Stimulated activated CD4-positive, alpha-beta T cell treated with anti-CD3 and anti-CD28 coated beads, Interleukin-15, amount 100 ng/mL, for 1 hour (primary cell): ENCODE measurements at places on chromosomes 1 and 21.

- DNase-seq: no peak
Observed at GRCh38 chr1:168414914-168415313, 128.9 kb downstream of the XCL2 start.

DNA sequence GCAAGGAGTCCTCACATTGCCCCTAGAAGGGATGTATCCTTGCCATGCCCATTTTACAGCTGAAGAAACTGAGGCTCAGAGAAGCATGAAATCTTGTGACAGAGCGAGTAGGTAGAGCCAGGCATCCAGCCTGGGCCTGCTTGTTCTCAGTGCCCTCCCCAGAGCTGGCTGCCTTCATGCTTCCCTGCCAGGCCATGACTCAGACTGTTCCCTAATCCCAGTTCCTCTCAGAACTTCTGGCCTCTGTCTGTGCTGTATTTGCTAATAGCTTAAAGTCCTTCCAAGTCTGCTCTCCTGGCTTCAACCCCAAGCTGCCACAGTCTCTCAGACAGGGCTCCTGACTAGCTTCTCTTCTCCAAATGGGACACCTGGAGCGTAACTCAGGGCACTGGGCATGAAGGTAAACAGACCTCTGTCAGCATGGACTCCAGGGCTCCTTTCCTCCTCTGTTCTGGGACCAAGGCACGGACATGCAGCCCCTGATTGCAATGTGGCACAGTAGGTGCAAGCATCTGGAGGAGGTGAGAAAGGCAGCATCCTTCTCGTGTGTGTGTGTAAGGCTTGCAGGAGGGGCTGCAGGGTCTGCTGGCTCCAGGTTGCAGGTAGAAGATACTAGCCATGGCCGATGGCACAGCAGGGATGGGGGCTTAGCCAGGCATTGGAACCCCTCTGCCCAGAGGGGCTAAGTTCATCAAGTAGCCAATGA lies 122.7 kb downstream of the HMGB4 start:
- DNase-seq: no peak

DNA sequence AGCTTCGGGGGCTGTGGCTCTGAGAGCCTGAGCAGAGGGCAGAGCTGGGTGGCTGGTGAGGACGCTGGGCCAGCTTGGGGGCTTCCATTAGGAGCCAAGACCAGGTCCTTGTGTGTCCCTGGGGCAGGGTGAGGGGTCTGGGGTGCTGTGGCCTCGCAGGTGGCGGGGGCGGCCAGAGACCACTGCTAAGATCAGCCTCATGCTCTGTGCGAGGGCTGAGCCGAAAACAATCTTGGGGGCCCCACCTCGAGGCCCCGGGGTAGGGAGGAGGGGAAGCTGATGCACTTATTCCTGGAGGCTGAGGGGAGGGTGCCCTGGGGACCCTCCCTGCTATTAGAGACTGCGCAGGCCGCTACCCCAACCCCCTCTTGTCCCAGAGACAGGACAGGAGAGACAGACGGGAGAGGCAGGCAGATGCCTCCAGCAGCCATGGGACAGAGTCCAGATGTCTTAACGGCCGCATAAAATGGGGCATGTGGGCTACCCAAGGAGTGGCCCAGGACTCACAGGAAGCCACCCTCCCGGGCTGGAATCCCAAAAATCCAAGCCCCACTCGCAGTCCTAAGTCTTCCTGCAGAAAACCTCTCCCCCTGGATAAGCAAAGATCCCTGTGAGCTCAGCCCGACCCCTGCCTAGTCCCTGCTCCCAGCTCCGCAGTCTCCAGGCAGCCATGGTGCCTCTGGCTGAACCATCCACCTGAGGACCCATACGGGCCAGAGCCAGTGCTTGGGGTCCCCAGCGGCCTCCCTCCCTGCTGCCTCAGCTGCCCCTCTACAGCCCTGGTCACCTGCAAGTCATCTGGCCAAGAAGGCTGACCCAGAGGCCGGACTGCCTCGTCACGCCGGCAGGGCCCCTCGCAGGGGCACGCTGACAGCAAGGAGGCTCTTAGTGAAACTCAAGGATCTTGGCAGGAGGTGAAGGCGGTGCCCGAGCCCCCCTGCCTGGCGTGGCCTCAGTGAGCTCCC lies 43.6 kb upstream of the COL18A1 start:
- DNase-seq: no peak

- no peak for DNase-seq
Observed at GRCh38 chr1:46001081-46001785, 131.2 kb downstream of the PIK3R3 start.

DNA sequence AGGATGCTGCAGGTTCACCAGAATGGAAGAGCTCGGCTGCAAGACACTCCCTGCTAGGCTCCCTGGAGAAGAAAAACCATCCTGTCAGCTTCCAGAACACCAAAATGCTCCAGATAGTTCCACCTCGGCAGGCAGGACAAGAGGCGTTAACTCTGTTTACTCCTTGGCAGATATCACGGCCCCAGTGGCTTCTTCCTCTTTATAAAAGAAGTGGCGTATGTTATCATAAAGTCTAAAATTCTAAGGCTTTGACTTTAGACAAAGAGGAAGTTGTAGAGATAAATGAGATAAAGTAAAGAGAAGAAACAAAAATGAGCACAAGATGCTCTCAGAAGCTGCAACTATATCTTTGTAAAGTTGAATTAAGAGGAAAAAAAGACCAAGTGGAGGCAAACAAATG lies 24.3 kb upstream of the MTF1 start:
- no peak for DNase-seq

DNA sequence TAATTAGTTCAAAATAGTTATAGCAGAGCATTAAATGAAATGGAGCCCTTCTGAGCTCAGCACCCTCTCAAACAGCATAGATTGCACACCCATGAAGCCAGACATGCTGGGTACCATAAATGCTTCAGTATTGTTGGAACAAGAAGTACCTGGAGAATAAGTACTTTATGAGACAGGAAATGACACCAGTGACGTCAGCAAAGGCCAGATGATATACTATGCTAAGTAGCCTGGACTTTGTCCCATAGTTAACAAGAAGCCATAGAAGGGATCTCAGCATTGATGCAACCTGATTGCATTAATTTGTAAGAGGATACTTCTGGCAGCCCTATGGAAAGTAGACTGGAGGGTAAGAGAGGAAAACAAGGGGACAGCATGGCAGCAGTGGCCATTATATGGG lies 16.3 kb upstream of the GADD45A start:
- no peak for DNase-seq

GRCh38 chr1:189657715-189658114 lies 819.9 kb downstream of the BRINP3 start:
- no peak for DNase-seq

GRCh38 chr1:228081144-228081543 lies 1.4 kb upstream of the ARF1 start:
- no peak for DNase-seq

DNA sequence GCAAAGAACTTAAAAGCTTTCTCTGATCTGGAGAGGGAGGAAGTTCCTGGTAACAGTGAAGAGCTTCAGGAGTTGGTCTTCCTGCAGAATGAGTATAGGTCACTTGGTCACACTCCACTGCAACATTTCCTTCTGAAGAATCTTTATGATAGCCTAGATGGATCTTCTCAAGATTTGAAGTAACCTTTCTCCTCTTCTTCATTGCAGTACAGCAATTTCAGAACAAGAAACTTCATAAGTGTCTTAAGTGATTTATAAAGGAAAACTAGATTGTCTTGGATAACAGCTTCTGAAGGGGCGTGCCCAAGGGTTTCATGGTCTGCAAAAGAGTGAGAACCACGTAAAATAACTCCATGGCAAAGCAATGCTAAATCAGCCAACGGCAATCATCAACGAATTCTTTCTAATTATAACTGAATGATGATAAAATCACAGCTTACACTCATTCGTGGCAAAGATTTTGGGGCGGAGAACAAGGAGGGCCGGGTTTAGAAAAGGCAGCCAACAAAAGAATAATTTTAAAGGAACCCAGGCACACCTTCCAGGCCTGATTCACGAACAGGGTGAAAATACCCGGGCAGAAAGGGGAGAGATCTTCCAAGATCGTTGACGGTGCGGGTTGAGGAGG lies 53.9 kb upstream of the ASPM start:
- no peak for DNase-seq

GRCh38 chr1:78676993-78677392 lies 27.4 kb downstream of the IFI44 start:
- DNase-seq: no peak

GRCh38 chr1:153942766-153943549 lies 3.6 kb downstream of the DENND4B start:
- no peak for DNase-seq

DNA sequence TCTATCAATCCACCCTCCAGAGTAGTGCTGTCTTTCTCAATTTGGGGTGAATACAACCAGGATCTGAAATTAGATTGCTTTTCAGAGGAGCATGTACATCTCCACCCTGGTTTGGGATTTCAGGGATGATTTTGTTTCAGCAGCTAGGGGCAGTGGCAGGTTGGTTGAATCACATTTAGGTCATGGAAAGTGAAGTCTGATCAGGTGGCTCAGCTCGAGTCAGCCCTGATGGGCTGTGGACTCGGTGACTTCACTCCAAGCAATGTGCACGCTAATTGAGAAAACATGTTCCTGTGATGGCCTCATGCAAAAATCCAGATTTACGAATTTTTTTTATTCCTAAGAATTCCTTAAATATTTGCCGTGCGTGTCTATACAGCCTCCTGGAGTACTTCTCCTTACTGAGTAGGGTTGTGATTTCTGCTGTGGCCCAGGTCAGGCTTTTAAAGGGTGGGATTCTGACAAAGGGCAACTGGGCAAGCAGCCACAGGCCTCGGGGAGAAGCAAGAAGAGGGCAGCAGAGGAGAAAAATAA lies 7.5 kb downstream of the NGF start:
- no peak for DNase-seq

DNA sequence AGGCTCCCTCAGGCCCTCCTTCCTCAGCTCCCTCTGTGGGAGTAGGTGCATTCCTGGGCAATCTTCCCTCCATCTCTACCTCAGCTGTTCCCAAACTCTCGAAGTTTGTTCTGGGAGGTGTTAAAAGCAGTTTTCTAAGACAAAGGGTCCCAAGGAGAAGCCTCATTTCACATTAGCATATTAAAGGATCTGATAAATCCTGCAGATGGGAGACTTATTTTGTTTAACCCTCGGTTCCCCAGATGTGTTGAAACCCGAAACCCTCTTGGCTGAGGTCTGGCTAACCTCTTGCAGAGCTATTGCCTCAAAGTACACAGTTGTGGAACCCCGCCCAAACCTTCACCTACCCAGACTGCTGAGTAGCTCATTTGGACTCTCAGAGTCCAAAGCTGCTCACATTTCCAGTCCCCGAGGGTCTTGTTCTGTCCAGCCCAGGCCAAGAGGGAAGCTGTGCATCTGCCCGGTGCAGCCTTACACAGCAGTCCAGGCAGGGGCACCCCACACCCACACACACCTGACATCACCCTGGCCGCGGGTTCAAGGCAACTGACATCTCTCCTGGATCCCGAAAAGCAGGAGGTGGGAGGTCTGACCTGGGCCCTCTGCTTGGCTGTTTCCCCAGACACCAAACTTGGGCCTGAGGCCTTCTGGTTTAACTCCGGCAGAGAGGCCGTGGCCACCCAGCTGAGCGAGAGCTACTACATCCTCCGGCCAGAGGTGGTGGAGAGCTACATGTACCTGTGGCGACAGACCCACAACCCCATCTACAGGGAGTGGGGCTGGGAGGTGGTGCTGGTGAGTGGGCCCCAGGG lies 19.5 kb upstream of the SELENON start:
- DNase-seq: no peak

GRCh38 chr1:54347955-54348699 lies 58.1 kb downstream of the SSBP3 start:
- DNase-seq: no peak

DNA sequence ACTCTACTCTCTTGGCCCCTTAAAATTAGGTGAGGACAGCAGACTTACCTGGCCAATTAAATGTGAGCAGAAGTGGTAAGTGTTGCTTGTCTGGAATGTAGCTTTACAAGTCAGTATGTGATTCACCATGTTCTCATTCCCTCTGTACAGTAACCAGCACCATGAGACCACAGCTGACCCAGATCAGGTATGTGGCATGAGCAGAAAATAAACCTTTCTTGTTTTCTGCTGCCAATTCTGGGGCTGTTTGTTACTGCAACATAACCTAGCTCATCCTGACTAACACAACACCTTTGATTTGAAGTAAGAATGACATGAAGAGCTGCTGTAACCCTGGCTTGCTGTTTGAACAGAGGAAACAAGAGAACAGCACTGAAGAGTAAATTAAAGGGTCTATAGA lies 24.9 kb downstream of the ITPKB start:
- no peak for DNase-seq

GRCh38 chr1:159916242-159917051 lies 8.9 kb downstream of the TAGLN2 start:
- no peak for DNase-seq

- no peak for DNase-seq
Observed at GRCh38 chr21:42645211-42646075, 8.0 kb upstream of the PDE9A start.

DNA sequence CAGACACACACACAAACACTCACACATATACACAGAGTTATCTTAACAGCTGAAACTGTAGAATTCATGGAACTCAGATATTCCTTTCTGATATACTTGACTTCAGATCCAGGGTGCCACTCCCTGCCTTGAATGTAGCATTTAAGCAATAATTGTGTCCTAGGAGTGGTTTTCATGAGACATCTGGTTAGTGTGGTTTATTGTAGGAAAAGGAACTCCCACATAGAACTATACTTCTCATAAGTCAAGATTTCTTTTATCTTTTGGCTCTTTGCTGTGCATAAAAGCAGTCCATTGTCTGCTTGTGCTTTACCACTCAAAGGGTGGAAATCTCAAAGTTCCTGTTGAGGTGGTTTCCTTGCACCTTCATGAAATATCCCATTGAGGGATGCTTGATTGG lies 272.6 kb upstream of the SGIP1 start:
- no peak for DNase-seq

DNA sequence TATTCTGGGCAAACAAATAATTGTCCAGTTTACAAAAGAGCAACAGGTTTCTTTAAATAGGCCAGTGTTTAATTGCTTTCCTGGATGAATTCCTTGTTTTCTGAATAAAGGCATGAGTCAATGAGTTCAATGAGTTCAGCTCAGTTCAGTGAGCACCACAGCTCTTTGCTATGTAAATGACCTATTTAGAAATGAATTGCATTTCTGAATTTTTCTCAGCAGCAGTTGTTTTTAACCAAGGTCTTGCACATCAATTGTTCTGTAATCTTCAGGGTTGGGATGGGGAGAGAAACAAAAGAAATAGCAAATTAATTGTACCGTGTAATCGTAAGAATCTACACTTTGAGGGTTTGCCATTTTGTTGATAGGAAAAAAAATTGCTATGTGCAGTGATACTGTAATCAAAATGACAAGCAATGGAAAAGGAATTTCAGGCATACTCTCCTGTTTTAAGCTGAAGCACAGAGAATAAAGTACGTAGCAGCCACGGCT lies 45.7 kb downstream of the MIS18A start:
- DNase-seq: no peak

DNA sequence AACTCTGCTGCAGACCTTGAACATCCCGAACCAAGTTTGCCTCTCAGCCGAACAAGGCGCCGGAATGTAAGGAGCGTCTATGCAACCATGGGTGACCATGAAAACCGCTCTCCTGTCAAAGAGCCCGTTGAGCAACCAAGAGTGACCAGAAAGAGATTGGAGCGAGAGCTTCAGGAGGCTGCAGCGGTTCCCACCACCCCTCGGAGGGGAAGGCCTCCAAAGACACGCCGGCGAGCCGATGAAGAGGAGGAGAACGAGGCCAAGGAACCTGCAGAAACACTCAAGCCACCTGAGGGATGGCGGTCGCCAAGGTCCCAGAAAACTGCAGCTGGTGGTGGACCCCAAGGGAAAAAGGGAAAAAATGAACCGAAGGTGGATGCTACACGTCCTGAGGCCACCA lies 44.0 kb downstream of the ZBTB17 start:
- no peak for DNase-seq

- DNase-seq: no peak
Observed at GRCh38 chr1:64320470-64320869, 117.0 kb downstream of the UBE2U start.
